ENCODE measurements at places on chromosomes 2 and 18.
A peak's percentile ranks its signal among the peaks of the same experiment; 100 is the strongest.

- DNase-seq: no peak
These were observed 62.1 kb upstream of the OTOS start for GRCh38 chr2:240202586-240202985.

DNA sequence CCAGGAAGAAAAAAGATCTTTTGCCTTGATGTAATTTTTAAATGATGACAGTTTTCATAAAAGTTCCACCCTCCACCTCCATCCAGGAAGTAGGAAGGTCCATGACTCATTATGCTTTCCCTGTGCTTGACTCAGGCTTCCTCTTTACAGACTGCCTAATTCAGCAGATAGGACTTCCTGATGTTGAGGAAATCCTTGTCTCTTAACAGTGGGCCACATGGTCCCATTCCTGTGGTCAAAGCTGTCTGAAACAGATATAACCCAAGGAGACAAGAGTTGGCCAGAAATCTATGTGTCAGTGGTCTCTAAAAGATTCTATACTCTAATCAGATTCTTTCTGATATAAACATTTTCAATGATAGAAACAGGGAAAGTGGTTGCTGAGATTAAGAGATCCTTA, 119.1 kb downstream of the BAZ2B start:
- DNase-seq: no peak

GRCh38 chr2:3007135-3007534, 370.5 kb downstream of the EIPR1 start:
- DNase-seq: no peak

- DNase-seq: no peak
These were observed 3.9 kb downstream of the MARCO start for GRCh38 chr2:118945881-118946280.

DNA sequence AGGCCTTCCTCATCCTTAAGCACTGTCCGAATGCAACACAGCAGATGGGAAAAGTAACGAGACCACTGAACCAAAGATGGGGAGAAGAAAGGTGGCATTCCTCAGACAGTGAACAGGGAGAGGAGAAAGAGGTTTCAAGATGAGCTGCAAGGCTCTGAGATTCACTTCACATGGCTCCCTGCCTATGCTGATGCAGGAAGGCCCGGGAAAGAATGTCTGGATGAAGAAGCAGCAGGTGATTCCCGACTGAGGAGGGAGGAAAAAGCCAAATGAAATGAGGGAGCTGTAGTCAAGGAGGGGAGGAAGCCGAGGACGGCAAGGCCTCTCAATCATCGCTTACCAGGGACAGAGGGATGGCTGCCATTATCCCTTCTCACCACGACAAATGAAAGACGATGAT, 98.5 kb upstream of the BOD1L2 start:
- DNase-seq: no peak

DNA sequence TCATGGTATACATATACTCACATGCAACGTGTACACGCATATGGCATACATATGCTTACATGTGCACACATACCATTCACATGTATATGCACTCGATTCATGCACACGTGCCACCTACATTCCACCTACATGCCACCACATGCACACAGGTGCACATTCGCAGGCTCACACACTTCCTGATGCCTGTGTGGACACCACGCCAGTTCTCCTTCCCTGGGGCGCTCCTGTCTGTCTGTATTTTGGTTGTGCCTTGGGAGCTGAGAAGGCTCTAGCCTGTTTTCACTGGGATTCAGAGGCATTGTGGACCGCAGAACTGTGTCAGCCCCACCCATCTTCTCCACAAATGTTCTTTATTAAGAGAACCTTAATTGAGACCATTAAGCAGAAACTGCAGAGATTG, 96.6 kb upstream of the CTDP1 start:
- DNase-seq: no peak

- DNase-seq: no peak
These were observed 43.8 kb downstream of the OSBPL6 start for GRCh38 chr2:178238154-178238521.

DNA sequence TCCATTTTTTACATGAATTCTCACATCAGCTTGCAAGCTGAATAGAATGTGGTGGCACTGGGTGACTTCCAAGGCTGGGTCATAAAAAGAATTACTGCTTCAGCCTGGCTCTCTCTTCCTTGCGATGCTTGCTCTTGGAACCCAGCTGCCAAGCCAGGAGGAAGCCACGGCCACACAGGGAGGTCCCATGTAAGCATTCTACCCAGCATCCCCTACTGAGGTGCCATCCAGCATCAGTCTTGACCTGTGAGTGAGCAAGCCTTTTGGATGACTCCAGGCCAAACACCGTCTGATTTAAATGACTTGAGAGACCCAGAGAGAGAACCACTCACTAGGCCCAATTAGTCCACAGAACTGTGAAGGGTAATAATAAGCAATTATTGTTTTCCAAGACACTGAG, 750.3 kb upstream of the RAB6C start:
- no peak for DNase-seq

GRCh38 chr2:212911011-212911410, 240.4 kb downstream of the IKZF2 start:
- no peak for DNase-seq

GRCh38 chr2:213443921-213444320, 159.7 kb downstream of the SPAG16 start:
- DNase-seq: no peak

GRCh38 chr18:77250926-77251729, 1.5 kb downstream of the GALR1 start:
- DNase-seq: peak; percentile 14

- DNase-seq: no peak
These were observed 133.0 kb downstream of the MAP4K4 start for GRCh38 chr2:101830555-101830954.

DNA sequence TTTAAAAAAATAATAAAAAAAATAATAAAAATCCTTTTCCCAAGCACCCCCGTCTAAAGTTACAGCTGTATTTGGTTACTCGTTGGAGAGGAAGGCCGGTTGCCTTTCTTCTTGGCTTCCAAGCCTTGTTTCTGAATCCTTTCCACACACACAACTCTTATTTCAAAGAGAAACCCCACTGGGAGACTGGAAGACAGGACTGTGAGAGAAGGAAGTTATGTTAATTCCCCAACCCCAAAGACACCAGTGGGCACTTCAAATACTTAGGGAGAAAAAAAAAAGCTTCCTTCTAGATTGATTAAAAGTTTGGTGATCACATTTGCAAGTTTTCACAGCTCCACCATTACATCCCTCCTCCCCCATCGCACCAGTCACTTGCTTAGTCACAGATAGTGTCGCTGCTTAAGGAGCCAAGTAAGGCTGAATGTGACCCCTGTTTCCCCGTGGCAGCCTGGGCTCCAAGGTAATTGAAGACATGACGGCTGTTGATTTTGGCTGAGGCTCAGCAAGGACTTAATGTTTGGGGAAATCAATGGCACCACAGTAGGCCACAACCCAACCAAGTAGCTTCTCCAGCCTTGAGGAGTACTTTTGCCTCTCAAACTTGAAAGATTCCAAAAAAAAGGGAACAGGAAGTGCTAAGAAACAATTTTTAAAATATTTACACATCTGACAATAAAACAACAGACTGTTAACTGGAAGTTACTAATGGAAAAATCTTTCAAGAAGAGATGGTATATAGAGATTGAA, 40.8 kb upstream of the FRZB start:
- no peak for DNase-seq

DNA sequence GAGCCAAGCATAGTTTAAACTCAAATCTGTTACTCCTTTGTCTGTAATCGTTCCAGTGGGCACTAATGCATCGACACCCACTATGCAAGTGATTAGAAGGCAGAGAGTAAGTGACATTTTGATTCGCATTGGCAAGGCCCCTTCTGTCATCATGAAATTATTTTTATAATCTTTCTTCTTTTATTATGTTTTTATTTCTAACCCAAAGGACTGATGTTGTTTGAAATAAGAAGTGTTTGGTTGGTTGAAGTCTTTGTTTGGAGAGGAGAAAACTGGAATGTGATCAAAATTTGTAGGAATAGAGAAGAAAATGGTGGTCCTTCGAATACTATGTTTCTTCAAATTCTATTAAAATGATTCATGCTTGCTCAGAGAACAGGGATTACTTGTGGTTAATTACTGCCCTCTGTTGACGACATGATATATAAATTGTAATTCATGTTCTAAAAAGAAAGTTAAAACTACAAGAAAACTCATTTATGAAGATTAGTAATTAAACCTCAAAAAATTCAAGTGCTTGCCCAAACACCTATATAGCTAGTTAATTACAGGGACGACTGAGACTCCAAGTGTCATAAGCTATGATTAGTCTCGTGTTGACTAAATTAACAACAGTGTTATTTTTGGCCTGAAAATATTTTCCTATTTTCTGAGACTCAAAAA, 26.4 kb upstream of the TFPI start:
- DNase-seq: no peak

DNA sequence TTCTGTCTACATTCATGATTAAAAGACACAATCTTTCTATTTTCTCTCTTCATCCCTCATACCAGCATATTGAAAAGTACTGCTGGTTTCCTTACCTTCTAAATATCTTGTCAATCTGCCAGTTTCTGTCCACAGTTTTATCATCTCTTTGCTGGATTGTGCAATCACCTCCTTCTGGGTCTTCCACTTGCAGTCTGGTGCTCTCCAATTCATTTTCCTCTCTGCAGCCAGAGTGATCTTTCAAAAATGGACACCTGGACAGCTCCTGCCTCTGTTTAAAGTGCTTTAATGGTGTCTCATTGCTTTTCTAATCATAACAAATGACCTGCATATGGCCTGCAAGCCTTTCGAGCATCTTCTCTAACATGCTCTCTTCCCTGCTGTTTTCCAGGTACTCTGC, 94.0 kb downstream of the C1QL2 start:
- no peak for DNase-seq

DNA sequence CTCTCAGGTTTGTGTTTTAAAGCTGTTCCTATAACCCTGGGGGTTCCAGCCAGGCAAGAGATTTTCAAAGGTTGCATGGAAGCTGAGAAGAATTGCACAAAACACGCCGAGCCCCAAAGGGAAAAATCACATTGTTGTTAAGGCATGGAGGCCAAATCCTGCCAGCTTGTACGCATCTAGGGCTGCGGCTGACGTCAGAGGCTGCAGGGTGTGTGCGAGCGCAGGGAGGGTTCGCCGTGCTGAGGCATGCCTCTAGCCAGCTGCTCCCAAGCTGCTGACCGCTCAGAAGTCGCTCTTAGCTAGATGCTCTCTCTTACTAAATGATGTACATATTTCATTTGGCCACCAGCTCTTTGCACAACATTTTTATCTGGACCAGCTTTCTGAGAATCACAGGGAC, 191.8 kb downstream of the LPIN1 start:
- no peak for DNase-seq

DNA sequence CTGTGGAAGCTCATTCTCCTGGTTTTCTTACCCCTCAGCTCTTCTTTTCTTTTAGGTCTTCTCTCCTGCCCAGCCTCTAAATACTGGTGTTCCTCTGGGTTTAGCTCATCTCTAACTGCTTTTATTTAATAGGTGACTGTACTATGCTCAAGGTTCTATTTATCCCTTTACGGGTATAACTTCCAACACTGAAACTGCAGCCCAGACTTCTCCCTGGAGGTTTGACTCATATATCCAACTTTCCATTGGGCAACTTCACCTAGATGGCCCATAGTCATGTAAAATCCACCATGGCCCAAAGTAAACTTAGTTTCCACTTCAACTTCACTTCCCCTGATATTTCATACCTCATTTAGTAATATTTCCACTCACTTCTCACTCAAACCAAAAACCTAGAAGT, 273.1 kb downstream of the PLCL1 start:
- DNase-seq: no peak

DNA sequence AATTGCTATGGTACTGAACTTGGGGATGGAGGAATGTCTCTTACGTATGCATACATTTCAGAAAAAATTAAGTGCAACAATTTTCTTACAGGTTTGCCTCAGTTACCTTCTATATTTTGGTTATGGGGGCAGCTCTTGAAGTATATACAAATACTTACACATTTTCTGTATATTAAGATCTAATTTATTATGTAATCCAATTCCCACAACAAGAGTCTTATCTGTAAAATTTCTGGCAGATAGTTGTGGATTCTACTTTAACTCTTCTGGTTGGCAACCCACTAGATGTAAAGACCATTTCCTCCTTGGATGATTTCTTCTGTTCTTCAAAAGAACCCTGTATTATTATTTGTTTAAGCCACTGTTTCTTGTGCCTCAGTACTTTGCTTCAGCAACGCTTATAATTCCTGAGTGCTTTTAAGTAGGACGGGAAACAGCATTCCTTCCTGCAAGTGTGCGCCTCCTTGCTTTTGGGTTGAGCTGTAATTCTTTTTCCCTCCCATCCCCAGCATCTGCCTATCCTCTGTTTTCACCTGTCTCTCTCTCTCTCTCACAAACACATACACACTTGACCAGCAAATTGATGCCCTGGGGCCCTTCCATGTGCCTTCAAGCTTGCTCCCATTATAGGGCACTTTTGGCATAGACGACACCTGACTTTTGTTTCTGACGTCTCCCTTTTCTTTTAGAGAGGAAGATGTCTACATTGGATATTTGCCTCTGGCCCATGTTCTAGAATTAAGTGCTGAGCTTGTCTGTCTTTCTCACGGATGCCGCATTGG, 61.4 kb downstream of the ACSL3 start:
- no peak for DNase-seq

DNA sequence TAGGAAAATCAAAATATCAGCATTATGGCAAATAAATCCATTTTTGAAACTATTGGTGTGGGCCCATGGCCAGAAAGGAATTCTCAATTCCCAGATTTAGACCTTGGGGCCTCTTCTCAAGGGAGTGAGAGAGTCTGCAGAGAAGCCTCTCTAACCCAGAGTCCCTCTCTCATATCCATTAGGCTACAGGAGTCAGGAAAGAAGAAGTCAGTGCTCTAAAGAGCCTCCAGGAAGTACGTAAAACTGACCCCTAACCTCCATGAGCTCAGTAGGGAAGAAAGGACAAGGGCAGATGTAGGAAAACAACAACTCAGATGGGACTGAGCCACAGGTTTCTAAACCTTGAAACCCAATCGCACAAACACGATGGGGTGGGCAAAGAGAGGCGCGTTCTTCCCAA, 479.9 kb upstream of the TNP1 start:
- DNase-seq: no peak

GRCh38 chr2:24734741-24735140, 58.5 kb downstream of the PTRHD1 start:
- DNase-seq: no peak

GRCh38 chr2:101516823-101517690, 42.1 kb upstream of the RFX8 start:
- no peak for DNase-seq

DNA sequence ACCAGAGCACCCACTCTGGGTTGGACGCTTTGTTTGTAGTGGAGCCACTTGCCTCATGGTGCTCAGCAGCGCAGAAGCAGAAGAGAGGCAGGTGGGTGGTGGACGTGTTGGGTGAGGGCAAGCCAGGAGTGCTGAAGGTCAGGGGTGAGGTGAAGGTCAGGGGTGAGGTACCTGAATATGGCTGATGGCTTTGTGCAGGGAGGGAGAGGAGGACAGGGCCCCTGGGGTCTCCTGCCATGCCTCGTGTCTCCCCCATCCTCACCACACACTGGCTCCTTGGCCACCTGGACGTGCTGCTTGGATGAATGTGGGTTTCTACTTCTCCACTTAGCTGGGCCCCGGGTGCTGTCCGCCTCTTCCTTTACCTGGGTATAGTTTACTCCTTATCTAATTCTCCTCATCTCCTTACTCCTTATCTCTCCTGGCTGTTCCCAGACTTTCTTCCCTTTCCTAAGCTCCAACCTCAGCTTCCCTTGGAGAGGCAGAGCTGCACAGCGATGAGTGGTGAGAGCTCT, 68.1 kb downstream of the DYSF start:
- DNase-seq: no peak

GRCh38 chr2:240121190-240121589, 14.9 kb downstream of the COPS9 start:
- DNase-seq: no peak

Data from GM12891 (cell line).